ENCODE measurements at places on chromosomes 11 and 22.

DNA sequence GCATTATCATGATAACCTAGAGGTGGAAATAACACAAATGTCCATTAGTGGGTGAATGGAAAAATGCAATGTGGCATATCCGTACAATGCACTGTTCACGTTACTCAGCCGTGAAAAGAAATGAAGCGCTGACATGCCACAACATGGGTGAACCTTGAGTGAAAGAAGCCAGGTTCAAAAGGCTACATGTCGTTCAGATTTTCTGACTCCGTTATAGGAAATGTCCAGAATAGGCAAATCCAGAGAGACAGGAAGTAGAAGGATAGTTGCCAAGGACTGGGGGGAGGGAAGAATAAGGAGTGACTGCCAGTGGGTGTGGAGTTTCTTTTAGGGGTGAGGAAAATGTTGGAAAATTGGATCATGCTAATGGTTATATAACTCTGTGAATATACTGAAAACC lies 133.8 kb downstream of the ATXN10 start:
- DNase-seq = no peak

GRCh38 chr11:10398525-10398924 lies 56.5 kb upstream of the AMPD3 start:
- no peak for DNase-seq

DNA sequence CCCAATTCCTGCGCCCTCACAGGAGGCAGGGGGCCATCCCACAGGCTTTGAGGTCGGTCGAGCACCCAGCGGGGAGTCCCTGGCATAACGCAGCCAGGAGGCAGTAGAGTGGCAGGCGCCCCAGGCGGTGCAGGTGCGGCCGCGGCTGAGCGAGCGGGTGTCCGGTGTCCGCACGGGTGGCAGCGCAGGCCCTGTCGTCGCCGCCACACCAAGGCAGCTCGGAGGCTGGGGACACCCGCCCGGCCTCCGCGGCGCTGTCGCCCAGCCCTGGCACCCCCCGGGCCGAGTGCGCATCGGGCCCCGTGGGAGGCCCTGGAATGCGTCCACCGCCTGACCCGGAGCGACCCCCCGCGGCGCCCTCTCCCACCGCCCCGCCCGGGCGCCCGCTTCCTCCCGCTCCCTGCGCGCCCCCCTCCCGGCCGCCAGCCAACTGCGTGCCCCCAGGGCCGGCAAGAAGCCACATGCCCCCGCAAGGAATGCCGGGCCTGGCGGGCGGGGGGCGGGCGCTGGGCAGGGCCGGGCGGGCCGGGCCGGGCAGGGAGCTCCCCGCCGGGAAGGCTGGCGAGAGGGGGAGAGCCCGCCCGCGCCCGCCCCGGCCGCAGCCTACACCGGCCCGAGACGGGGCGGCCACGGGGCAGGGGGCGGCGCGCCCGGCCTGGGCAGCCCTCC lies 33.9 kb downstream of the PRDM11 start:
- peak; percentile 49 for DNase-seq

GRCh38 chr11:2577991-2578928 lies 121.5 kb downstream of the KCNQ1OT1 start:
- no peak for DNase-seq

DNA sequence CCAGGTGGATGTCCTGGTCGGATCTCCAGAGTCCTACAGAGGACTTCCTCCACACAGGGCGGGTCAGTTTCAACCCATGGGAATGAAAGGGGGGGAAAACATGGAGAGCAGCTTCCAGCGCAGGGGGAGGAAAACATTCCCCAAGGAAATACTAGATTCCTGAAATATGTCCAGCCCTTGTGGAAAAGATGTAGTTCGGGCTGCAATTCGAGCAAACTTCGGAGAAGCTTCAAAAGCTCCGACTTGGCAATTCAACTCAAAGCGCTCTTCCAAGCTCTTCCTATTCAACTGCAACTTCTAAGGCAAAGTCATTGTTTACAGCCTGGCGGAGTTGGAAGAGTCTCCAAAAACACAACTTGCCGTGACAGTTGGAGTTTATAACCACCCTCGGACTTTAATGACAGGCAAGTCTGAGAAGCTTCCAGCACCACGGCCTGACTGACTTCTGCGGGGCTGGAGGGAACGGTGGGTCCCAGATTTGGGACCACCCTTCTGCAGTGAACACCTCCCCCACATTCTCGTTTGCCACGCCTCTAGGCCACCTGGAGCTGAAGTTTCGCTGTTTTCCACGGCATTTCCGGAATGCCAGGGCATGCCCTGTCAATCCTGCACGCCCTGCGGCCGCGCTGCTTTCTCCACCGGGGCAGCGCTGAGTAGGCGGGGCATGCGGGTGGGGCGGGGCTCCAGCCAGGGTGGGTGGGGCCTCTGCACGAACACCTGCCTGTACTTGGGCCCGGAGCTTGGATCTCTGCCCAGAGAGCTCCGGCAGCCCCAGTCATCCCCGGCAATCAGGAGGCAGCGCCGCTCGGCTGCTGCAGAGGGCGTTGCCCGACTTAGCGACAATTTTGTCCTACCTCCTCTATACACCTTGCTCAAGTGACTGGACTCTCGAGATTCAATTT lies 49.0 kb upstream of the BIRC3 start:
- DNase-seq = peak; percentile 64

- no peak for DNase-seq
Observed at GRCh38 chr11:74540270-74540669, 46.7 kb upstream of the LIPT2 start.

GRCh38 chr11:40292721-40293508 lies 1166.5 kb downstream of the LRRC4C start:
- DNase-seq = no peak

- no peak for DNase-seq
Observed at GRCh38 chr11:45238724-45239123, 47.4 kb downstream of the SYT13 start.

GRCh38 chr11:110077346-110077745 lies 15.8 kb upstream of the ZC3H12C start:
- no peak for DNase-seq

DNA sequence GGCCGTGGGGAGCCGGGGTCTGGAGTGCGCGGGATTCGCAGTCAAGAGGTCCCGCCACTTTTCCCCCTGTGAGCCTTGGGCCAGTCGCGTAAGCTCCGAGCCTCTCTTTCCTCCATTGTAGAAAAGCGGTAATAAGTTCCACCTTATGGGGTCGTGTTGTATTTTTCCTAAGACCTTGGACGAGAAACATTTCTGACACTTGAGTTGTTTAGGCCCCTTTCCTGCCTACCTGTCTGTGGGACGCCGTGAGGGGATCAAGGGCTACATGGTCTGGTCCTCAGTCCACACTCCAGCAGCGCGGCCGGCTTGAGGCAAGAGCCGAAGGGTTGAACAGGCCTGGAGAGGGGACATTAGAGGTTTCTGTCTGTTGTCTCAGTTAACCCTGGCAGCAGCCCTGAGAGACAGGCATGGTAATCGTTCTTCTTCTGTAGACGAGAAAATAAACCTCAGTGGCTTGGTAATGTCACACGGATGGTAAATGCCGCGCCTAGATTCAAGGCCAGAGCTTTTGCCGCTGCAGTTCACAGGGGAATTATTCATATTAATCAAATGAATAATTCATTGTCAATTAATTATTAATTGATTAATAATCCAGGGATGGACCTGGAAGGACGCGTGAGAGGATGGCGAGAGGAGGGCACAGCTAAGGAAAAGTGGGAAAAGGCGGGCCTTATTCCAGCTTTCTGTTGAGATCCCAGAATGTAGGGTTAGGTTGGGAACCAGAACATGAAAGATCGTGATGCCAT lies 545 bp downstream of the FEN1 start:
- no peak for DNase-seq
